ENCODE measurements at places on chromosomes 2 and 18.

DNA sequence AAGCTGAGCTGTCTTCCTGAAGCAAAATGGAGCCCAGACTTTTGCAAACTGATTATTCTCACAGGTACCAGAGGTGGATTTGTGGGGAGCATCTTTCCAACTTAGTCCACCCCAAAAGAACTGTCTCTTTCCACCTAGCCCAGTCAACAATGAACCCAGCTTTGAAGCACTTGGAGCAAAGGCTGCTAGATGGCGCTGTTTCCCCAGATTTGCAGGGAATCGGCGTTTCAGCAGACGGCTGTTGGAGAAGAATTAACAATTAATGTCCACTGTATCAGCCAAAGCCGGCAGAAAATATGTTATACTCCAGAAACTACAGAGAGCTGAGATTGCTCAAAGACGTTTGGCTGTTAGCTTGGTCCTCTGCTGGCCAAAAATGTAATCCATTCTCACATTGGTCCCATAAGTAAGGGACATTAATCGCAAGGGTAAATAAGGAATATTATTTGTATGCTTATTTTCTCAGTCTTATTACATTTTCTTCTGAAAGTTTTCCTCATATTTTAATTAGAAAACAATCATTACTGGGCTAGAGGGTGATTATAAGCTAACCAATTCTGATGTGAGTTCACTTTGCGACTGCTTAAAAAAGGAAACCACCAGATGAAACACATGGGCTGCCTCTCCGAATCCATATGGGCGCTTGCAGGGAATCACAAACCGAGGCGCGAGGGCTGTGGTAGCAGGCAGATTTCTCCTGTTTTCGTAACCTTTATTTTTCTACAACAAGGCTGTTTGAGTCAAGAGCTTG is 423.8 kb upstream of the MEX3C start:
- DNase-seq = no peak

- DNase-seq = no peak
Measured at GRCh38 chr18:50679656-50680055, 119.8 kb downstream of the MAPK4 start.

- no peak for DNase-seq
Measured at GRCh38 chr2:187499941-187500532, 52.0 kb upstream of the CALCRL start.

- no peak for DNase-seq
Measured at GRCh38 chr2:36587101-36587500, 10.9 kb downstream of the FEZ2 start.

DNA sequence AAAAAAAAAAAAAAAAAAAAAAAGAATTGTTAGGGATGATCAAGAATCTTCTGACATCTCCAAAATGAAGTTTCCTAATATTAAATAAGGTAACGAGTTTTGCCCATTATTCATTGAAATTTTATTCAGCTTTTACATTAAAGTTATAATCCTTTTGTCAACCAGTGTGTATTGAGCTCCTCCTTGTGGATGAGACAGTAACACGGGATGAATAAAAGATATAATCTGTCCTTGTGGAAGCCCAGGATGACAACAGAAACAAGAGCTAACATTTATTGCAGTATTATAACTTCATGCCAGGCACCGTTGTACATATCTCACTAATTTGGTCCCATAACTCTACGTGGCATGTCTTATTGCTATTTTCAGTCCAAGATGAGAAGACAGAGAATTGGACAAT is 33.4 kb upstream of the SERPINB7 start:
- no peak for DNase-seq

GRCh38 chr18:59311631-59312030 is 6.8 kb downstream of the CPLX4 start:
- no peak for DNase-seq

DNA sequence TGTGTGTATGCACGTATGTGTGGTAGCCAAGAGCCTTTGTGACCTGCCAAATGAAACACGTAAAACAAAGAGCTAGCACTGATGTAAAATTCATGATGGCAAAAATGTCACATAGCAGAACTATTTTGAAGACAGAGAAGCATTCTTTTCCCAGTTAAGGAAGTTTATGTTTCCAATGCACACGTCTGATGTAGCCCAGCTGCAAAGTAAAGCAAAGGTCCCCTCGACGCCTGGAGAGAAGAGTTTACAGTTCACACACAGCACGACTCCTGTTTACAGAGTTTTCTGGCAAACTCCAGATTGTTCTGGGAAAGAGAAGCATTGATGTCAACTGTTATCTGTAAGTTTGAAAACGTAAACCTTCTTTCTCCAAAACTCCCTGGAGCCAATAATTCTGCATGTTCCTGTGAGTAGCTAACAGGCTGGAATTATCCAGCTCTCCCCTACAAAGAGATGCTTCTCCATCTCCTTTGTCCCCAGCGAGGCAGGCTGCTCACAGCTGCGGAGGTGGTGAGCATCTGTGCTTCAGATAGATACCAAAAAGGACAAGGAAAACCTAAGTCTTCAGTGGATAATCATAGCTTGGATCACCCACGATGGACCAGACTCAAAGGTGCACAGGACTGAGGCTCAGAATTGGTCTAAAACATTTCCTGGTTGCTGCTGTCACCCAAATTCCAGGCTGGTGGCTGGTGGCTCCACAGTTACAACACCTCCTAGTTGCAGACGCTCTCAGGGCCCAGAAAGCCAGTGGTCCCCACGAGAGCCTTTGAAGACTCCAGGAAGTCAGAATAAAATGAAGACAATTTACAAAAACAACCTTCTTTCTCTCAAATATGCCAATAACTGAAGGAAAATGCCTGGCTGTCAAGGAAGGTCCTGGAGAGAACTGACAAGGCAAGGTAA is 87.4 kb downstream of the COL6A3 start:
- DNase-seq = no peak

DNA sequence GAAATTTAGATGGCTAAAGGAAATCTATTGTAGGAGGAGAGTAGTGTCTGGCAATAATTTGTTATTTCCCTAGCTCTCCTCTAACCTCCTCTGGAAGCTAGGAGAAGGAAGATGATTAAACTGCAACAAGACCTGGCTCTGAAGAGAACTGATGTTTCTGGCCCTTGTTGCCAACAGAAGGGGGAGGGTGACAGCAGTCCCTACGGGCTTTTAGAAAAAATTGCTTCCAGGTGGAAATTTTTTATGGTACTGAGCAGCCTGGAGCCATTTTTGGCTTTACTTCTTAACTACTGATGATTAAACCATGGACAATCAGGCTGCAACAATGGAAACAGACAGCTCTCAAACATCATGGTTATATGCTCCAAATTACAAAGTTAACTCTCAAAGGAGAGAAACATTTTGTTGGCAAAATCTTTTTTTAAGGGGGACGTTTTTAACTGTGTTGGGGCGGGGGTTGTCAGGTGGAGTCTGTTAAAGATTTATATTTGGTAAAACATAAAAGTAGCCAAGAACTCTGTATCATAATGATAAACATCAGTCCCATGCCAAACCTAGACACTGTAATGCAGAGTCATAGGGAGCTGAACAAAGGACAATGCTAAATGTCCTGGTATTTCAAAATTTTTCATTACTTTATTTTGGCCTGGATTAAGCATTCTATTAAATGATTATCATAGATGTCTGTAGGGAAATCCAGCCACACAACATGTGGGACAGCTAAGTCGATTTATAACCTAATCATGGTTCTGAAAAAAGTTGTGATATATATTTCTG is 70.0 kb downstream of the EXOC6B start:
- DNase-seq = no peak

Data from activated CD4-positive, CD25-positive, alpha-beta regulatory T cell (primary cell).